ENCODE measurements at places on chromosomes 6 and 20. TPM values are rescaled to one million over a fixed set of nuclear protein-coding genes. Genes with fewer than 3 reads are reported as not detected.

Gene SAMD3
- total RNA-seq: not detected

Gene NRN1
- total RNA-seq: 0.50 TPM

Gene TMC2
- not detected for total RNA-seq

Gene PI16
- not detected for total RNA-seq

Gene MYL9
- total RNA-seq: 19.9 TPM

Gene XKR7
- total RNA-seq: not detected

Gene GRM1
- 0.07 TPM for total RNA-seq

Gene LY6G6C
- not detected for total RNA-seq

Gene THEMIS
- not detected for total RNA-seq

Gene UBE3D
- 4.5 TPM for total RNA-seq

Gene HLA-DOB
- 0.13 TPM for total RNA-seq

Gene KCNG1
- total RNA-seq: 13.9 TPM

Gene TFAP2A
- total RNA-seq: 16.4 TPM

Gene COMMD7
- total RNA-seq: 56.6 TPM

Gene CCN6
- not detected for total RNA-seq

Gene GPX5
- total RNA-seq: not detected

Gene TREM2
- total RNA-seq: not detected

Gene SLC26A8
- not detected for total RNA-seq

Gene RAET1G
- total RNA-seq: 9.7 TPM

Gene MAP7
- total RNA-seq: 32.5 TPM

Gene CALHM6
- not detected for total RNA-seq

Gene TSBP1
- not detected for total RNA-seq

Gene ZBTB46
- 0.46 TPM for total RNA-seq

Gene ADGRF4
- 8.7 TPM for total RNA-seq

Gene AGPAT1
- 38.4 TPM for total RNA-seq

Gene ADGRF5
- total RNA-seq: not detected

Gene BACH2
- total RNA-seq: 0.33 TPM

Gene WFDC5
- not detected for total RNA-seq

Gene CFAP61
- 0.92 TPM for total RNA-seq

Gene PET117
- 26.5 TPM for total RNA-seq

Gene OPRM1
- not detected for total RNA-seq

Gene BANF2
- total RNA-seq: not detected

Gene CD93
- total RNA-seq: not detected

Gene SLC23A2
- total RNA-seq: 13.1 TPM

Gene TREML2
- not detected for total RNA-seq
